ENCODE measurements at places on chromosomes 12 and 14.

GRCh38 chr12:132858718-132859266 lies 28.6 kb downstream of the CHFR start:
- no peak for DNase-seq

- DNase-seq: no peak
Observed at GRCh38 chr14:103401223-103402214, 16.3 kb downstream of the MARK3 start.

DNA sequence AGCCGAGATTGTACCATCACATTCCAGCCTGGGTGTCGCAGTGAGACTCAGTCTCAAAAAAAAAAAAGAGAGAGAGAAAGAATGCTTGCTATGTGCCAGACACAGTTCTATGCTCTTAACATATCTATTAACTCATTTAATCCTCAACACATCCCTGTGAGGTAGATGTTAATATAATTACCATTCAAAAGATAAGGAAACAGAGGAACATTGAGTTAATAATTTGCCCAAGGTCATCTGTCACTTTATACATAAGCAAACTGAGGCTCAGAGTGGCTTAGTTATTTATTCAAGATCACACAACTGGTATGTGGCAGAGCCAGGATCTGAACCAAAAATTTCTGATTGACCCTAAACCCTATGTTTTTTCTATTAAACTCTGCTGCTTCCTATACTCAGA lies 116.1 kb upstream of the BCAT1 start:
- no peak for DNase-seq

DNA sequence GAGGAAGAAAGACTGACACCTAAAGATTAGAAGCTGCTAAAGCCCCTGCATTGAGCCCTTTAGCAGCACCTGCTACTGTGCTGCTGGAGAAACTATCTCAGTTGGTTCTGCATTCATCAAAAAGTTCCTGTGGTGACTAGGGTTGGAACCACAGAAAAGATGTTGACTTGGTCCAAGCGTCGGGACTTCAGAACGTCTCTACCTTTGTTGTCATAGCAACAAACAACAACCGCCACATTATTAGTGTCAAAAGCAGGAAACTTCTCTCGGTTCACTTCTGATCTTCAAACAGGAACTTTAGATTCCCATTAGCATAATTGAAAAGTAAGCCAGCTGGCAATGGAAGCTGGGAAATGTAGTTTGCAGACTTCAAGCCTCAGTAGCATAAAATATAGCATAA lies 368.0 kb downstream of the SEC23A start:
- no peak for DNase-seq

- no peak for DNase-seq
Observed at GRCh38 chr14:88078525-88078924, 73.6 kb downstream of the GPR65 start.

DNA sequence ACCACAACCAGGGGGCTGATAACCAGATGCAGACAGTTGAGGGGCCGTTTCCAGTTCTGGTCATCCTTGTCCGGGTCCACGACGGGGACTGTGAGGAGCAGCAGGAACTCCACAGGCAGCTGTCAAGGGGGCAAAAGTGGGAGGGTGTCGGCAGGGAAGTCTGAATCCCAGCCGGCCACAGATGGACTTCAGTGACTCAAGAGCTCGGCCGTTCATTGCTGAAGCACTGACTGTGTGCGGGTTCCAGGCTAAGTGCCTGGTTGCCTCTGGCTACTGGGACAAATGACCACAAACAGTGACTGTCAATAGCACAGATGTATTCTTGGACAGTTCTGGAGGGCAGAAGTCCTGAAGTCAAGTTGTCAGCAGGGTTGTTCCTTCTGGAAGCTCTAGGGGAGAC lies 19.6 kb downstream of the SLC8B1 start:
- DNase-seq: no peak

DNA sequence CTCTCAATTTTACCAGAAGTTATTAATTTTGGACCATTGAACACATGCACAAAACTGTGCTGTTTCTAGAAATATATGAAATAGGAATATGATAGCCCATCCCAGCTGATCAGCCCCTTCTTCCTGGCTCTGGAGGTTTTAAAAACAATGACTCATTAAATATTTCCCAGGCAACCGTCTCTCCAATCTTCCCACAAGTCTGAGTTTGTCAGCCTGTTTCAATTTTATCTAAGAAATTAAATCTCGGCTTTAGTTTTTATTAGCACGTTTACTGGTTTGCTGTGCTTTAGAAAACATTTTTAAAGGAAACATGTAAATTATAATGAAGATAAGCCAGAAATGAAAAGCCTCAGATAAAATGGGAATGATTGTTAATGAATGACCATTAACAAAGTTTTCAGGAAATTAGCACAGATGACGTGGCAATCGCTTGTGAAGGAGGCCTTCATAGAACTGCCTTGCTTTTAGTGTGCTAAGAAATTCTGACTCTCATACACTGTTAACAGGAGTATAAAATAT lies 89.3 kb upstream of the RAP1B start:
- no peak for DNase-seq

DNA sequence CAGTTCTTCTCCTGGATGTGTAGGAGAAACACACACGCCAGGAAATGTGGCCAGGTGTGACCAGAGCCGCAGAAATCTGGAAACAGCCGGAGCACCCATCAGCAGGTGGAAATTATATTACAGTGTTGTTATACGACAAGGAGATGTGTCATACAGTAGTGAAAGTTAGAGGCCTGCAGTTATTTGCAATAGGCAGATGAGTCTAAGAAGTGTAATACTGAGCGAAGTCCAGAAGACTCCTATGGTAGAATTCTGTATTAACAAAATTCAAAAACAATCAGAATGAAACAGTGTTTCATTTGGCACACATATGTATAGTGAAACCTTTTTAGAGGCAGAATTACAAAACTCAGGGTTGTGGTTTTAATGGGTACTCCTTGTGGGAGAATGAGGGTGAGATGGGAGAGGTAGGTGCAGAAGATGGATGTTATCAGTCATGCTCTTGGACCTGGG lies 39.3 kb upstream of the AMN start:
- DNase-seq: no peak

- DNase-seq: no peak
Observed at GRCh38 chr12:47488888-47489287, 216.9 kb downstream of the RPAP3 start.

DNA sequence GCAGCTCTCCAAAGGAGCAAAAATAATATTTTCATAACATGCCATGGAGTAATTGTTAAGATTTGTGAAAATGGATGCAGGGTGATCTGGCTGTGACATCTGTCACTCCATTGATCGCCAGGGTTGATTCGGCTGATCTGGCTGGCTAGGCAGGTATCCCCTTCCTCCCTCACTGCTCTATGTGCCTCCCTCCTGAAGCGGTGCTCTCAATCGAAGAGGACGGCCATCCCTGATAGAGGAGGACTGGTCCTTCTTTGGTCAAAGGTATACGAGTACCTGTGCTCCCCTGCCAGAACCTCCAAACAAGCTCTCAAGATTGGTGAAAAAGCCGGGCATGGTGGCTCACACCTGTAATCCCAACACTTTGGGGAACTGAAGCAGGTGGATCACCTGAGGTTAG lies 47.9 kb downstream of the VCPKMT start:
- no peak for DNase-seq

- DNase-seq: no peak
Observed at GRCh38 chr14:101246894-101247841, 314.1 kb upstream of the DIO3 start.

GRCh38 chr12:101772012-101772775 lies 32.9 kb upstream of the SYCP3 start:
- DNase-seq: peak; percentile 32

DNA sequence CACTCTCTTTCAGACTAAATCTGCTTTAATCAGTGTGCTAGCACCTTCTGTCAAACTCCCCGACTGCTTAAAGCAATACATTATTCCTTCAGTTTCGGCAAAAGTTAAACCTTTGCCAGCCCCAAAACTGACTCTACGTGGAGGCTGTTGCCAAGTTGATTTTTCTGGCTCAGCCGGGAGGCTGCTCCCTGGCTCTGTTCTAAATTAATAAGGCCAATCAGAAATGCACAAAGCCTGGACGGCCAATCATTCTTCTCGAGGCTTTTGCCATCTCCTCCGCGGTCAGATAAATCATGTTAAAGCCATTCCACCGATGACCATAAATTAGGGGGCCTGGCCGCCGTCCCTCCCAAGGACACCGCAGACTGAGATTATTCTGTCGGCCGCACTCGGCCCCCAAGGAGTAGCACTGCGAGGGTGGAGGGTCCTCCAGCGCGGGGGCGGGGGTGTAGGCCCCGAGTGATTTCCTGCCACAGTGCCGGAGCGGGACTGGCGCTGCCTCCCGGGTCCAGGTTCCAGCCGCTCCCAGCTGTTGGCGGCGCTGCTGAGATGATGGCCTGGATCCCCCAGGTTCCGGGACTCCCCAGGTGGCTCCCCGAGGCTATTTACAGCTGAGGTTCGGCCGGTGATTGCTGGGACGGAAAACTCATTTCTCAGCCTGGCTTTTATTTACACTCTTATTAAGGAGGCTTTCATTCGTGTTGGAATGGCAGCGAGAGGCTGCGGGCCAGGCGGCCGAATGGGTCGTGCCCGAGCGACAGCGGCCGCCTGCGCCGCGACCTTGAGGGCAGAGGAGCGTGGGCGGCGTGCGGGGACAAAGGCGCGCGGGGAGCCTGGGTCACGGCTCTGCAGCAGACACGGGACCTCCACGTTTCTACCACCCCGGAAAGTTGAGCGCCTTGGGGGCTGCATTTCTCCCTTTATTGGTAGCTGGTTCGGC lies 165.1 kb downstream of the MON2 start:
- DNase-seq: peak; percentile 71

GRCh38 chr14:77909911-77910310 lies 110.0 kb downstream of the ADCK1 start:
- peak; percentile 65 for DNase-seq

- DNase-seq: no peak
Observed at GRCh38 chr12:105418229-105418628, 87.7 kb downstream of the C12orf75 start.

DNA sequence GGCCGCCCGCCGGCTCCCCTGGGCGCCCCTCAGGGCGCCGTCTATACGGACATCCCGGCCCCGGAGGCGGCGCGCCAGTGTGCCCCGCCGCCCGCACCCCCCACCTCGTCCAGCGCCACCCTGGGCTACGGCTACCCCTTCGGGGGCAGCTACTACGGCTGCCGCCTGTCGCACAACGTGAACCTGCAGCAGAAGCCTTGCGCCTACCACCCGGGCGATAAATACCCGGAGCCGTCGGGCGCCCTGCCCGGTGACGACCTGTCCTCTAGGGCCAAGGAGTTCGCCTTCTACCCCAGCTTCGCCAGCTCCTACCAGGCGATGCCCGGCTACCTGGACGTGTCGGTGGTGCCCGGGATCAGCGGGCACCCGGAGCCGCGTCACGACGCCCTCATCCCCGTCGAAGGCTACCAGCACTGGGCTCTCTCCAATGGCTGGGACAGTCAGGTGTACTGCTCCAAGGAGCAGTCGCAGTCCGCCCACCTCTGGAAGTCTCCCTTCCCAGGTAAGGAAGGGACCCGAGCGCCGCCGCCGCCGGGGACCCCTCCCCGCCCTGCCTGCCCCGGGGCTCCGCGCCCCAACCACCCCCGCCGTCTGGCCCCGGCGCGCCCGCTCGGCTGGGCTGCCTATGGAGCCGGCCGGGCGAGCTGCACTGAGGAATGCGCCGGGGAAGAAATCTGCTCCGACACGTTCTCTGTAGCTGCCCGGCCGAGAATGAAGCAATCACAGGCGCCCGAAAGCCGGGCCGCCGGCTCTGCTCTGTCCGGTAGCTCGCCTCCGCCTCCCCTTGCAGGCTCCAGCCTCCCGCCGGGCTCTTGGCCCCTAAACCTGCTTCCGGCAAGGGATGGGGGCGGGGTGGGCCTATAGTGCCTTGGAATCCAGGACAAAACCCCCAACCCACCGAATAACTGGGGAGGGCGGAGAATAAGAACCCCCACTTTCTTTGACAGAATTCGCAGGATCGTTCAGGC lies 794 bp downstream of the HOXC13 start:
- DNase-seq: no peak

- no peak for DNase-seq
Observed at GRCh38 chr14:20667957-20668356, 16.4 kb upstream of the RNASE4 start.

DNA sequence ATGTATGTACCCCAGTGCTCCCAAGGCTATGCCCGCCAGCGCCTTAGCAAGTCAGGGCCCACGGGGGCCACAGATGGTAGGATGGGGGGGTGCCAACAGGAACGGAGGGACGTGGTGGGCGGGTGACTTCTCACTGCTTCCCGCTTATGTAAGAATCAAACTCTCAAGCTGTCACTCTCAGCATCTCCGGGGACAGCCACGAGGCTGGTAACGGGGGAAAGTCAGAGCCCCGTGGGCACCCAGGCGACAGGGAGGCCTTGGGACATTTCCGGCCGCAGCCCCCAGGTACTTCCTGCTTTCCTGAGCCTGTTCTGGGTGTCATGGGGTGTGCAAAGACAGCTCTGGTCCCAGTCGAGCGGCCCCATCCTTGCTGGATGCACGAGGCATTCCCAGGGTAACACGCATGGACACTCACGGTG lies 59.3 kb downstream of the TESC start:
- no peak for DNase-seq

DNA sequence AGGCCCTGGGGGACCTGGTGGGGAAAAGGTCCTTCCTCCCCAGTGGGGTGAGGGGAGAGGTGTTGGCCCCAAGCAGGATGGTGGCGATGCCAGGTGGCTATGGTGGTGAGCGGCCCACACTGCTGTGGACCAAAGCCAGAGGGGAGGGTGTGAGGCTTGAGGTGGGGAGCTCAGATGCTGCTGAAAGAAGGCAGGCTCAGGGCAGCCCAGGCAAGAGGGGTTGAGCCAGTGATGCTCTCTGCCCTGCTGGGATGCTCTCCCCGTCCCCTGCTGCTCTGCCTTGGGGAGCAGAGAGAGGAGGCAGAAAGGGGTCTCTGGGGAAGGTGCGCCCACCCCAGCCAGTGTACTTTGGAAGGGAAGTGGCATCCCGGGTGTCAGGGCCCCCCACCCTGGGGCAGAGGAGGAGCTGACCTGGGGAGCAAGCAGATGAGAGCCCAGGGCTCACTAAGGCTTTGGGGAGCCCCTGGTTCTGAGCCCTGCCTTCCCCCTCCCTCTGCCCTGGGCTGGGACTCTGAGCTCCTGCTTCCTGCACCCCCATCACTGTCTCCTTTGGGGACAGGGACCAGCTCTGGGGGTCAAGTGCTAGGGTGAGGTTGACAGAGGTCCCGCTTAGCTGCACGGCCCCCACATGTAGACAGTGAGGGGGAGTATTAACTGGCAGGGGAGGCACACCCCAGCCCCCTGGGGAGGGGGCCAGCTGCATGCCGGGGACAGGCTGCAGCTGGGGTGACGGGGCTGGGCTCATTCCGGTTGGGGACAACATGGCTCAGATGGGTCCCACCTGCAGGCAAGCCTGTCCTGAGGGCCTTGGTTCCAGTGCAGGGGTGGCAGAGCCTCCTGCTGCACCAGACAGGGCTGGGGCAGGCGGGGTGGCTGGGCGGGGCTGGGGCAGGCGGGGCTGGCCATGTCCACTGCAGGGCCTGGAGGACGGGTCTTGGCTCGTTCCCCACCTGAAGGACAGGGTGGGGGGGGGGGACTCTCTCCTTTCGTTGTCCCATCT lies 124.4 kb downstream of the KIF26A start:
- DNase-seq: no peak

DNA sequence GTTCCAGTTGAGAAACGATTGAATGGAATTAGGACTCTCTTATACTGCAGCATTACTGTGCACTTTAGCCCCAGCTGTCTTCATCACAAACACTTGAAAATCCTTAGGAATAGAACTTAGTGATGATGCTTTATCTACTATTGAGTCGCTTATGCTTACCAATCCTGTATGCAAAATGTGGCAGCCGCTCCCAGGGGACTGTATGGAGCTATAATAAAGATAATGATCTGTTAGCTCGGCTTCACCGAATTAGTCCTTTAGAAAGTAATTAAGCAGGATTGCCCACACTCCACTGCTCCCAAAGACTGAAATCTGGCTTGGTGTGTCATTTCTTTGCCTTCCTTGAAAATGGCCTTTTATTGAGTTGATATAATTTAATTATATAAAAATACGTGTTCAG lies 10.6 kb downstream of the EML1 start:
- DNase-seq: no peak

Measured in Ammon's horn (tissue), 1 donor.